ENCODE measurements at places on chromosomes 12 and 14. TPM values are rescaled to one million over a fixed set of nuclear protein-coding genes. Genes with fewer than 3 reads are reported as not detected.

GRCh38 chr12:96219700-96220206 lies 25.6 kb downstream of the ELK3 start:
- no peak for DNase-seq

GRCh38 chr12:17079251-17079909 lies 473.4 kb upstream of the LMO3 start:
- DNase-seq, result no peak

DNA sequence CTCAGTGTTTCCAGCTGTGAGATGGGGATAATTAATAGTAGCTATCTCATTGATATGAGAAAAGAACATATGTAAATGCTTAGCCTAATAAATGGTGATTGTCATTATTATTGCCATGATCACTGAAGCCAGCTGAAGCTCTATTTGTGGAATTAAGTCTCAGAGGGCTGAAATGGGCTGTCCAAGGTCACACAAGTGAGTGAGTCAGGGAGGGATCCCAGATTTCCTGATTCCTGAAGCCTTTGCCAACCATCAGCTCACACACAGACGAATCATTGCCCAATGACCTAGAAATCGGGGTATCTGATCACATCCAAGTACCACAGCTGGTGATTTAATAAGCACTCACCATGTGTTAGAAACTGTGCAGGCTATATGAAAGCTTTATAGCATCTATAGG lies 21.6 kb upstream of the TMEM229B start:
- DNase-seq, result no peak

IL23A gene
- 0.52 TPM for polyA plus RNA-seq

TMEM132D gene
- polyA plus RNA-seq, result 1.2 TPM

RERG gene
- 3.2 TPM for polyA plus RNA-seq

GARIN6 gene
- polyA plus RNA-seq, result not detected

DNA sequence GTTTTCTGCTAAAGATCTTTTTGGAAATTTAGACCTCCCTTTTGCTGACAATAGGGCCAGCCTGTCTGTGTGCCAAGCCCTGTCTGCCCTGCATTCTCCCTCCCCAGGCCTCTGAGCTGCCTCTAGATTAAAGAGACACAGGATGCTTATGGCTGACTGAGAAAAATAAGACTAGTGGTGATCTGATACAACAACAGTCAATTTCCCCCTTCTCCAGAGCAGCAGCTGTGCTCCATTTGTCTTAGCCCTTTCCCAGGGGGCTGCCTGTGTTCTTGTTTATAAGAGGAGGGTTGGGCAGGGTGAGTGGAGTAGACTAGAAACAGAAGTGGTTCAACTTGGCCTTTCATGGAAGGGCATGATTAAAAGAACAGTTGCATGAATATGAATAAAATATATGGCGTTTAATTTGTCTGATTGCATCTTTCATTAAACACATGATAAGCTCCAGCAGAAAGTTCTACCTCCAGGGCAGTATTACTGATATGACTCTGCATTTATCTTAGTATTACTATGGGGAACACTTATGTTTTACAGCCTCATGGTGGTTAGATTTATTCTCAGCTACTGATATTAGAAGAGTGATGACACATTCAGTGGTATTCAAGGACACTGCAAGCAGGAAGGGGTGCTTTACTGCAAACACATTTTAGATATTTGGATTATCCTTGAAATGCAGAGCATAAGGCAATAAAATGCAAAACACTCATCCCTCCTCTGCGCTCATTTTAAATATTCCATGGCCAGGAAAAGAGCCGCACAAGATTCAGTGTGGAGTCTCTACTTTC lies 150.2 kb upstream of the CLEC14A start:
- peak; percentile 20 for DNase-seq

DNA sequence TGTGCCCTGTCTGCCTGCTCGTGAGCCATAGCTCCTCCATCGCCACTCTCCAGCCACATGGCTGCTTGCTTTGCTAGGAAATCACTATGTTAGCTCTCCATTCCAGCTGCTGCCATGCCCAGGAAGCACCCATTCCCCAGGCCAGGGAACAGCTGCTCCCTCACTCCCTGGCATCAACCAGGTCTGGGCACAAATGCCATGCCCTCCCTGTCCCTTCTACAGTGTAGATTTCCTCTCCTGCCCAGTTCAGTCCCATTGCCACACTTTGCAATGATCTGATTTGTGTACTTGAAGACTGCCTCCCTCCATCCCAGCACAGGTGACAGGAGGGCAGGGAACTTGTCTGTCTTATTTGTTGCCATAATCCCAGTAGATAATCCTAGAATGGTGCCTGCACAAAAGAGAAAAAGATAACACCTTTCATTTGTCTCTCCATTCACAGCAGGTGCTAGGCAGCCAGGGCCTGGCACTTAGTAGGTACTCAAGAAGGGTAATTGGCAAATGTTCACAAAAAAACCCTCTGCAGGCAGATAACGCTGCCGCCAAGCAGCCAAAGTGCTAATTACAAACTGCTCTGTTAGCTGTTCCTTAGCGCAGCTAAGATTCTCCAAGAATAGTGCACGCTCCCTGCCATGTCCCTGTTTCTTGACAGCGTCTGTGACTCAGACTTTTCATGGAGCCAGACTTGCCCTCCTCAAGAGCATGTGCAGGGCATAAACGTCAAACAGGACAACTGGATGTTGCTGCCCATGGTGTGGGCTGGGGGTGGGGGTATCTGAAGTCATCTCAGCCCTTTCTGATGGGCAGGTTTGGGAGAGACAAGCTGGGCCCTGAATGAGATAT lies 69.1 kb downstream of the ARL6IP4 start:
- no peak for DNase-seq

GRCh38 chr12:2644683-2645405 lies 149.9 kb upstream of the FKBP4 start:
- DNase-seq, result no peak

DNA sequence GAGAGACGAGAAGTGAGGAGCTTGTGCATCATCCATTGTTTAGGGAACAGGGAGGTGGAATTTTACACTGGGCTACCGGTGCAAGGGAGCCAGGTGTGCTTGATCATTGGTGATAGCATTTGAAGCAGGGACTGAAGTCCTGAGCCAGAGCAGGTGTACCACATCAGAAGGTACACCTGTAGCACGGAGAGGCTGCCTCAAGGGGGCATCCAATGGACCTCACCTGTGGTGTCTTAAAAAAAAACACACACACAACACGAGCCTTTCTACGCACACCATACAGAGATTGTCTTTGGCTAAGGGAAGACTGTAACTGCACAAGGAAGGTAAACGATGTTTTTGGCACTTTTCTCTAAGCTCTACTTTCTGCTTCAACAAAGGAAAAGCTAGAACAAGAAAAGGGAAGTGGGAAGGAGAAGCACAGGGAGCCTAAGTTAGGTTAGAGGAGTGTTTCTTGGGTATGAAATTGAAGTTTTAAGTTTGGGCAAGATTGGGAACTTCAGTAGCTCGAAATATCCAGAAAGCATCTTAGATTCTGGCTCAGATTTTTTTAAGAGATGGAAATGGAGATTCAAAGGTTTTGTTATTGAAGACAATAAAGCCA lies 334.3 kb upstream of the FBXO33 start:
- no peak for DNase-seq

OTOGL gene
- polyA plus RNA-seq, result 0.44 TPM

RNF212B gene
- 0.62 TPM for polyA plus RNA-seq

- no peak for DNase-seq
These were observed 44.8 kb downstream of the PZP start for GRCh38 chr12:9163392-9163791.

DNA sequence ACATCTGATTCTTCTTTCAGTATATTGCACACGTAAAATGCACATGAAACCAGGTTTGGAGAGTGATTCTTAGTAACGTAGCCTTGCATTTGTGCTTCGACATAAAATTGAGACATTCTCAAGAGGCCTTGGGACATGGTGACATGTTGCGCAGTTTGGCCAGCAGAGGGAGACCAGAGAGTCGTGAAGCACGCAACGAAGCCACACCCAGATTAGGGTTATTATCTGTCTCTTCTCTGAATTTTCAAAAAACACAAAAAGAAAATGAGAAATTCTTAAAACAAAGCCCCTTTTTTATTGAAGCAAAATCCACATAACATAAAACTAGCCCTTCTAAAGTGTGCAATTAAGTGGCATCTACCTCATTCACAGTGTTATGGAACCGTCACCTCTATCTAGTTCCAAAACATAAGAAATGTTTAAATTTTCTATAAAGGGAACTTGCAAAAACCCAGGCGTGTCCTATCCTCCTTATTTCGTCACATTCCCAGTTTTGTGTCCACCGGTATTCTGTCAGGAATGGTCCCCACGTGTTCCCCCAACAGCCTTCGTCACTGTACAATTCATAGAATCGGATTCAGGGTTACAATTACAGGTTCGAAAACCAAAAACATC lies 108.8 kb upstream of the ATF7IP start:
- DNase-seq, result peak; percentile 62

- peak; percentile 22 for DNase-seq
These were observed 258.1 kb downstream of the EGLN3 start for GRCh38 chr14:33692762-33693161.

- DNase-seq, result no peak
These were observed 546.2 kb upstream of the ATP2B1 start for GRCh38 chr12:90254796-90255195.

- no peak for DNase-seq
These were observed 14.5 kb upstream of the NAV3 start for GRCh38 chr12:77816196-77816595.

- DNase-seq, result peak; percentile 16
These were observed 1.1 kb upstream of the ACTR6 start for GRCh38 chr12:100199347-100200149.

- no peak for DNase-seq
These were observed 149.2 kb downstream of the ZFP36L1 start for GRCh38 chr14:68643673-68644072.

IL26 gene
- polyA plus RNA-seq, result not detected

- DNase-seq, result no peak
These were observed 78.8 kb upstream of the RTL1 start for GRCh38 chr14:100982353-100982752.

DNA sequence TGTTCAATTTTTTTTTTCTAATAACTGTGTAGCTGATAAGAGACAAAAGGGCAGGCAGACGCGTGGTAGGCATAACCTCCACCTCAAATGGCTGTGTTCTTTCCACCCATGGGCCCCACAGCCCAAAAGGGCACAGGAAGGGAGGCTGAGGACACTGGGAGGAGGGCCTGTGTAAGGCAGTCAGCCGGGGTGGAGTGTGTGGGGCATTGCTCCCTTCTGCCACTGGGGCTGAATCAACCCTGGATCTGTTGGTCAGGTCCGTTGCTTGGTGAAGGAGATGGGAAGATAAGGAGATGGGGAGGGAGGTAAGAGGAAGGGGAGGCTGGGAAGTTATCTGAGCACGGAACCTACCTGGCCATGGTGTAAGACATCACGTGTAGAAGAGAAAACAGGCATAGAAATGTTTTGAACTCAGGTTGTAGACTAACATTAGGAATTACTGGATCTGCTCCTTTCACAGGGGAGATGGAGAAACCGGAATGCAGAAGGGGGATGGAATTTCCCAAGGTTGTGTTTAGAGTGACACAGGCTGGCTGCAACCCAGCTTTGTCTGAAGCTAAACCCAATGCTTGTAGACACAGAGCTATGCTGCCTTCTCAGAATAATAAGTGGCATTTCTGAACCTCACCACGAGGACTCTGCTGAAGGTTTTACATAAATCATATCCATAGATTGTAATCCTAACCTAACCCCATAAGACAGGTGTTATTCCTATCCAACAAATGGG lies 138.5 kb upstream of the NOS1 start:
- no peak for DNase-seq

DNA sequence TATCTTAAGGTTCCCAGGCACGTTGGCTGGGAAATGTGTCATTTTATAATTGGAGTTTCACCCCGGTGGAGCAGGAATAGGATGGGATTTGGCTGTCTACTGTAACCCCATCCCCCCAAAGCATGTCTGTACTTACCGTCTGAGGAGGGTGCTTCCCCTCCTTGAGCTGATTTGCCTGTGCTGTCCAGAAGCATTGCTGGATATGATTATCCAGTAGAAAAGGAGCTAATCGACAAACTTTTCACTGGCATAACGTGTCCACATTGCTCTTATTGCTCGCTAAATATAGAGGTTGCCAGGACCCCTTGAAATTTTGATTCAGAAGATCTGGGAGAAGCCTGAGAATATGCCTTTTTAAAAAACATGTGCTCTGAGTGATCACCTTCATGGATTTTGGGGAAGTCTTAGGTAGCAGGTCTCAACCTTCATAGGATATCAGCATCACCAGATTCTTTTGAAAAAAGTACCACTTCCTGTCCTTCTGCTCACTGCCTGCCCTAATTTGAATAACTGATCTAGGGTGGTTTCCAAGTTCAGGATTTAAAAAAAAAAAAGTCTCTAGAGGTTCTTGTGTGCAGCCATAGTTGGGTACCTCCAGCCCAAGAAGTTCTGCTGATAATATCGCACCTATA lies 80.4 kb upstream of the KCNA1 start:
- DNase-seq, result no peak

E2F7 gene
- 3.6 TPM for polyA plus RNA-seq

DNA sequence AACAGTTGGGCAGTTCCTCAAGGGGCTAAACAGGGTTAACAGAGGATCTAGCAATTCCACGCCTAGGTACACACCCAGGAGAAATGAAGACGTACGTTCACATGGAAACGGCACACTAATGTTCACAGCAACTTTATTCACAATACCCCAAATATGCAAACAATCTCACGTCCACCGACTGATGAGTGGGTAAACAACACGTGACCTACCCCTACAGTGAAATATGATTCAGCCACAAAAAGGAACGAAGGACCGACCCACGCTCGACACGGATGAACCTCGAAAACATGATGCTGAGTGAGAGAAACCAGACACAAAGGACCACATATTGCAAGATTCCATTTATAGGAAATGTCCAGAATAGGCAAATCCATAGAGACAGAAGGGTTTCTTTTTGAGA lies 112.7 kb downstream of the NCOR2 start:
- DNase-seq, result no peak

DNA sequence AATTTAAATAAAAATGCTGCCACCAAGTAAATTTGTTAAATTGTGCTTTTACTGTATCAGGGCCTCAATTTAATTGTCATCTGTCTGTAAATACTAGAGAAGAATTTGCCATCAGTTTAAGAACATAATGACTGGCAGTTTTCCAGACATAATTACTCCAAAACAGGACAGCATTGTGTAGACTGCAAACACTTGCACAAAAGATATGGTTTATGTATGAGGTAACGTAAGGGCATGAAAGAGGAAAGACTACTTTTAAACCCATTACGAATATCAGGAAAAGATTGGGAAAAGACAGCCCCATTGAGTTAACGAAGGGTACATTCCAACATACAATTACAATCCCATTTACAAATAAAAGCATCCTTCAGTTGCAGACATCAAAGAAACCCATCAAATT lies 59.8 kb upstream of the KRR1 start:
- no peak for DNase-seq
